ENCODE measurements at places on chromosomes 2 and 18.

GRCh38 chr2:128783896-128784295 lies 465.2 kb upstream of the HS6ST1 start:
- DNase-seq, result no peak

DNA sequence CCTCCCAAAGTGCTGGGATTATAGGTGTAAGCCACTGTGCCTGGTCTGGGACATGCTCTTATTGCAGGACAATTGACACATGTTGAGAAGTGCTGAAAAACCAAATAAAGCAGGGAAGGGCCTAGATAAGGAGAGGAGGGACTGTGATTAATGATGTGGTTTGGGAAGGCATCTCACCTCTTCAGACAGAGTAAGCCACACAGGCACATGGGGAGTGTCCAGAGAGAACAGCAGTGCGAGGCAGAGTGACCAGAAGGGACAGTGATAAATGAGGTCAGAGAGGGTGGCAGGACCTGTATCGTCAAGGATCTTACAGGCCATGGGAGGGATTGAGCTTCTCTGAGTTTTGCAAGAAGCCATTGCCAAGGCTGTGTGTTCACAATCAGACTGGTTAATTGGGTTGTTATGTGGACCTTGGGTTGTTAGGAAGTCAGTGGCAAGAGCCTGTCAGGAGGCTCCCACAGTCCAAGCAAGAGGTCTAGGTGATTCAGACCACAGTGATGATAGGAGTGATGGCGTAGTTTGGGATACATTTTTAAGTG lies 58.5 kb downstream of the EIF5B start:
- no peak for DNase-seq

GRCh38 chr2:111910609-111911277 lies 12.3 kb downstream of the MERTK start:
- no peak for DNase-seq

DNA sequence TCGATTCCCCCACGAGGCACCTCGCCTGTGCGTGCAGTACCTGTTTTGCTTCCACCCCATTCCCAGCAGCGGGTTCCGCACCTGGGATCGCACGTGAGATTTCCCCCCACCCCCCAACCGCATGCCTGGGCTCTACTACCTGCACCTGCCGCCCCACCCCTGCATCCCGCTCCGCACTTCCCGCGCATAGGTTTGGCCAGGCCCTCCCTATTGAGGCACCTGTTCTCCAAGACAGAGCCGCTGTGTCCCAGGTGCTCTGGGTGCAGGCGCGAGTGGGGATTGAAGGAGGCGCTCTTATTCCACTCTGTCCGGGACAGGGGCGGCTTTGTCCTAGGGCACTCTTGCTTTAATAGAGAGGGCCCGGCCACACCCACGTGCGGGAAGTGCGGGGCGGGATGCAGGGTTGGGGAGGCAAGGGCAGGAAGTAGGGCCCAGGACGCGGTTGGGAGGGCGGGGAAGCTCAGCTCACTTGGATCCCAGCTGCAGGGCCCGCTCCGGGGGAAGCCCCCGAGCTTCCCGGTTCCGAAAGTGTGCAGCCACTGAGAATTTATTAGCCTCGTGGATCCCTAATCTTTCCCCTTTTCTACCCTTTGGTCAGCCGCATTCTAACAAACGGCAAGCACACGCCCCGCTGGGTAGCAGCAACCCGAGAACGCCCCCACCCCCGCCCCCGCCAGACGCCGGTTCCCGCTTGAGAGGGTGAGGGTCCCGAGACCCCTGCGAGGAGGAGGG lies 670 bp upstream of the MOCOS start:
- no peak for DNase-seq

DNA sequence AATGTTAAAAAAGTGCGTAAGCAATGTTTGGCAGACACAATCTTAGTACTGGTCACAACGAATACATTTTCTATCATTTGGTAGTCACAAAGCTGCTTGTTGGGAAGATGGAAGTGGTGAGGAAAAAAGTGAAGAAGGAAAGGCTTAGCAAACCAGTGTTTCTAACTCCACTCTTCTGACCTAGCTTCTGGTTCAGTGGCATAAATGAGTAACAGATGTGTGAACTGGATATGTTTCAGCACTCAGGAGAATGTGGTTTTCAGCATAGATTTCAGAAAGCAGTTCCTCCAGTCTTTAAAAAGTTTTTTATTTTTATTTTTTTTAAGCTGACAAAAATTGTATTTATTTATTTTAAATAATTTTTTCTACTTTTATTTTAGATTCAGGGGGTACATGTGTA lies 357.1 kb downstream of the CPS1 start:
- no peak for DNase-seq

DNA sequence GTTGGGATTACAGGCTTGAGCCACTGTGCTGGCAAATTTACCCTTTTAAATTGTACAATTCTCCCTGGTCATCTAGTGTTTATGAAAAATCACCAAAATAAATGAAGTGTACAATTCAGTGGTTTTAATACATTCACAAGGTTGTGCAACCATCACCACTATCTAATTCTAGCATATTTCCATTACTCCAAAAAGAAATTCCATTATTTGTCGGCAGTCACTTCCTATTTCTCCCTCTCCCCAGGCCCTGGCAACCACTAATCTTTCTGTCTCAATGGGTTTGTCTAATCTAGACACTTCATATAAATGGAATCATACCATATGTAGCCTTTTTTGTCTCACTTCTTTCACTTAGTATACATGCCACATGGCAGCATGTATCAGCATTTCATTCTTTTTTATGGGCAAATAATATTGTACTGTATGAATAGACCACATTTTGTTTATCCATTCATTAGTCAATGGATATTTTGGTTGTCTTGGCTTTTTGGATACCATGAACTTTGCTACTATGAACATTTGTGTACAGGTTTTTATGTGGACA lies 12.6 kb upstream of the POLE4 start:
- DNase-seq, result no peak

DNA sequence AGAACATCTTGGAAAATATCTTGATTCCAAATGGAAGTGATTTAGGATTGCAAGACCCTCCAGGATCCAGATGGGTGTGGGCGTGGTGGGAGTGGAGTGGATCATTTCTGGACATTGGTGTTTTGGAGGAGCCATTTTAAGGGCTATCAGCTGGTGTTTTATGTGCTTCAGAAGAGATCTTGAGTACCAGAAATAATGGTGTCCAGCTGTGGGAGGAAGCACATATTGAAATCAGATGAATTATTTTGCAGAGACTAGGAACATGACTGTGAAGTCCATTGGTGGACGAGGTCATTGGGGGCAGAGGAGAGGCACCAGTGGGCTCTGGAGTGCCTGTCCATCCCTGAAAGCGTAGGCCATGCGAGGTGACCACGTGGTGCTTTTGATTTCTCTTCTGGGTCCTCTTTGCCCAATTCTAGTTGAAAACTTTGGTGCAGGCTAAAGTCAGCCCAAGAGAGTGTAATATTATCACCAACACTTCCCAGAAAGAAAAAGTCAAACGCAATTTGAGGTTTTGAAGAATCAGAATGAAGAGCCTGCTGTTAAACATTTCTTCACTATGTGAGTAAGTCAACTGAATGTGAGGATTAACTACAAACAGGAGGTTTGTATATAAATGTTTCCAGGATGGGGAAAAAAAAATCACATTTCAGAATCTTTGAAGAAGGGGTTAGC lies 31.6 kb downstream of the RNF144A start:
- no peak for DNase-seq
